ENCODE measurements at places on chromosomes 2 and 18. TPM values are rescaled to one million over a fixed set of nuclear protein-coding genes. Genes with fewer than 3 reads are reported as not detected.

CHST10 gene
- total RNA-seq: 11.6 TPM

LIPG gene
- total RNA-seq: not detected

PRSS56 gene
- total RNA-seq: not detected

PAIP2B gene
- total RNA-seq: 76.6 TPM

RAB6D gene
- not detected for total RNA-seq

MROH2A gene
- not detected for total RNA-seq

TCF23 gene
- 0.08 TPM for total RNA-seq

KCNK3 gene
- total RNA-seq: 3.2 TPM

CROCC2 gene
- not detected for total RNA-seq

PSMD14 gene
- total RNA-seq: 42.3 TPM

- no peak overlapping the region for H3K4me3 ChIP-seq
- no peaks in the 10 kb centered on the region for H3K4me1 ChIP-seq
- DNase-seq: no peak
- no peaks in the 10 kb centered on the region for H3K27me3 ChIP-seq
- H3K36me3 ChIP-seq: no peaks in the 10 kb centered on the region
- no peak overlapping the region for H3K27ac ChIP-seq
Measured at GRCh38 chr2:155115846-155116245, 417.4 kb downstream of the KCNJ3 start.

GRCh38 chr2:54353216-54353615 lies 97.2 kb upstream of the TSPYL6 start:
- DNase-seq: no peak
- H3K36me3 ChIP-seq: no peaks in the 10 kb centered on the region
- no peak overlapping the region for H3K4me3 ChIP-seq
- H3K4me1 ChIP-seq: peaks cover 11% of the 10 kb centered on the region

DNA sequence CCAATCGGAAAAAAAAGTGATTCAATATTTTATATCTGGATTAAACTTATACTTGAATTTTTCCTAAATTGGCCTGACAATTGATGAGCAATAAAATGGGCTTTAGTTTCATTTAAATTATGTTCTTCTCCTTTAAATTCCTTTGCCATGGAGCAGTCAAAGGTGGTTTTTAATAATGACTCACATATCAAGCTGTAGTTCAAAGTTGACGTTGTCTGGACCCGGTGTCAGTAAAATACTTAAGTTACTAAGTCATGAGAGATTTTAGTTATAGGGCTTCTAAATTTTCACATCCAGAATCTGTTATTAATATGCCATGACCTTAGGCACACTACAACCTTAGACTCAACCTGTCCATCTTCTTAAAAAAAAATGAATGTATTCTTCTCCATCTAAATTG lies 62.5 kb downstream of the CDH2 start:
- H3K27ac ChIP-seq: peak overlapping the region; percentile 82
- H3K4me1 ChIP-seq: peaks cover 75% of the 10 kb centered on the region
- no peak for DNase-seq
- H3K27me3 ChIP-seq: no peaks in the 10 kb centered on the region

GRCh38 chr2:215548714-215549113 lies 112.8 kb upstream of the FN1 start:
- H3K4me3 ChIP-seq: no peak overlapping the region
- no peaks in the 10 kb centered on the region for H3K36me3 ChIP-seq
- DNase-seq: no peak

DNA sequence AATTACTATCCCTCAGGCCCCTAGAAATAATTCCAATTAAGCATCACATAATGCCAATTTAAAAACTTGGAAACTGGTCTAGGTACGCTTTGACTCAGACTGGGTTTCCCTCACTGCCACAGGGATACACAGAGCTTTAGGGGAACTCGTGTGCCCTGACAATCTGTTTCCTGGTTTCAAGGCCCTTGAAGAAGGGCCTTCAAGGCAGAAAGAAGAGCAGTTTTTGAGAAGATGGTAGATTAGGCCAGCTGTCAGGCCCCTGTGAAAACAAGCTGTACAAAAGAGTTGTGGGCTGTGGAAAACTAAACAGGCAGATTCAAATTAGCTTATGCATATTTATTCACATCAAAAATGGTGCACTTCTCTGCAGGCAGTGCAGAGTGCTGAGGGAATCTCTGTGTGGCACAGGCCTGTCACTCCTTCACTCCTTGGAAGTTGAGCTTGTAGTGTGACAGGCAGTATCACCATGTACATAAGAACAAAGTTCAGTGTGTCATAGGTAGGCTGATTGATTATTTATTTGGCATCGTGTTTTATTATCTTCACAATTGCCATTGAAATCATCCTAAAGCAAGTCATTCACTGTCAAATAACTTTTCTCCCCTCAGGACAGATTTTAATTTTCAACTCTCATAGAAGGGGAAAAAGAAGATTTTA lies 614.4 kb upstream of the GYPC start:
- no peak for DNase-seq
- H3K36me3 ChIP-seq: no peaks in the 10 kb centered on the region
- H3K27ac ChIP-seq: no peak overlapping the region
- no peaks in the 10 kb centered on the region for H3K27me3 ChIP-seq

DNA sequence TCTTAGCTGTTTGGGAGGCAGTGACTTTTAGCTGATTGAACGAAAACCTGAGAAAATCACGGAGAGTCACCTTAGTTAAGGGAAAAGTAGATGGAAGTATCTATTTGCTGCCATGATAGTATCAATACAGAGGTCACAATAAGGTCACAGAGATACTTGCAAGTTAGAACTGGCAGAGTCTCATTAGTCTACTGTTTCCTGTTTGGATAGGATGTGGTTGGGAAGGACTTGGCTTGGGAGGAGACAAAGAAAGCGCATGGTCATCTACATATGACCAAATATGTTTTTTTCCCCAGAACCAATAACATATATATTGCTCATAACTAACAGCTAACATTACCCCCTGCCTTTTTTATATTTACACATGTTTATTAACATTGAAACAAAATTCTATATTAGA lies 78.4 kb upstream of the AQP4 start:
- H3K4me3 ChIP-seq: no peak overlapping the region
- no peaks in the 10 kb centered on the region for H3K27me3 ChIP-seq
- no peak for DNase-seq
- H3K4me1 ChIP-seq: peaks cover 15% of the 10 kb centered on the region

GRCh38 chr2:15168116-15168515 lies 393.0 kb downstream of the NBAS start:
- DNase-seq: no peak
- no peaks in the 10 kb centered on the region for H3K27me3 ChIP-seq
- no peak overlapping the region for H3K4me3 ChIP-seq

DNA sequence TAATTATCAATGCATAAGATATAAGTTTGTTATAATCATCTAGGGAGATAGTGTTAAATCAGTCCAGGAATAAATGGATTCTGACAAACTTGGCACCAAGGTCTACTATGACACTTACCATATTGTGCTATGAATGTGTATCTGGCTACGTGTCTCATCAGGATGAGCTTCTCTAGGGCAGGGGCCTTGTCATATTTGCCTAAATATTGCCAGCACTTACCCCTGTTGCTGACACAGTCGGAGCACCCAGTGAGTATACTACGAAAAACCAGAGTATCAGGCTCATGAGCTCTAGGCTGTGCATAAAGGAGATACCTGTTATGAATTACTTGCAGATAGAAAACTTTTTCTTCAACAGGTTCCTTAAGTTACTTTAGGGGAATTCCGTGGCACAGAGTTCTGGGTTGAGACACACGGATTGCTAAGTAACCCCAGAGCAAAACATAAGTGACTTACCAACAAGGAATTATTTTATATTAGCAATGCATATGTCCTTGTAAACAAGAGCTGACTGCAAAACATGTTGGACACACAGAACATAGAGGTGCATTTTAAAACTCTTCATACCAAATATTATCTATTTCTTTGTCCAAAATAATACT lies 7.7 kb upstream of the TTC39C start:
- no peak for DNase-seq
- peaks cover 6% of the 10 kb centered on the region for H3K27me3 ChIP-seq
- no peaks in the 10 kb centered on the region for H3K4me1 ChIP-seq
- no peaks in the 10 kb centered on the region for H3K36me3 ChIP-seq
- no peak overlapping the region for H3K4me3 ChIP-seq
- no peak overlapping the region for H3K27ac ChIP-seq

- no peaks in the 10 kb centered on the region for H3K36me3 ChIP-seq
- H3K27me3 ChIP-seq: peaks cover 13% of the 10 kb centered on the region
- peak; percentile 52 for DNase-seq
- H3K4me1 ChIP-seq: peaks cover 72% of the 10 kb centered on the region
Measured at GRCh38 chr2:71452565-71452964, 796 bp upstream of the DYSF start.

DNA sequence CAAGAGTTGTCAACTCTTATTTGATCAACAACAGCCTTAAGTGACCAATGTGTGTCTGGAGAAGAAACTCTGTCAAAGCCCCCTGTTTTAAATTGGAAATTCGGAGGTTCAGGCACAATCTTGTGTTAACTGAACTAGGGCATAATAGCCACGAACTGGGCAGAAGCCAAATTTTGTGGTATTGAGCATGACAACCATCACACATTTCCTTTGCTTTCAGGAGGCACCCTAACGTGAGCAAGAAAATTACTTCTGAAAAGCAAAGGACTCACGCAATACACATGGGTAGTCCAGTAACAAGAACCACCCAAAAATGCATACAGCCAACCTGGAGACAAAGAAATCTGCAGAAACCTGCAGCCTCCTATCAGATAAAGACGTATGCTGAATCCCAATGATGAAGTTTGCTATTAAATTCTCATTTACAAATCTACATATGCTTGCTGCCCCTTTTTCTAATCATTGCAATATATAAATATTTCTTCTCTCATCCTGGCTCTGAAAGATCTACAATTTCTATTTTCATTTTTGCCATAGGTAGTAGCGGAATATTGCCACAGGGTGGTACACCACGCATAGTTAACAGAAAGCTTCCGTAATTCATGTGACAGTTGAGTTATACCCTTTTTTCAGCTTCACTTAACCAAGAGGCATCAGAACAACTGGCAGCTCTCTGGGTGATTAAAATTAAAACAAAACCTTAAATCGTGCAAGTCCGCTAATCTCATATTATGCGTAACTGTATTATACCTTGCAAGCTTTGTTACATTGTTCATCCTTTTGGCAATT lies 495.8 kb downstream of the NRXN1 start:
- H3K4me1 ChIP-seq: peaks cover 15% of the 10 kb centered on the region
- DNase-seq: no peak
- no peaks in the 10 kb centered on the region for H3K36me3 ChIP-seq
- H3K27me3 ChIP-seq: no peaks in the 10 kb centered on the region
- no peak overlapping the region for H3K27ac ChIP-seq

- peaks cover 11% of the 10 kb centered on the region for H3K4me1 ChIP-seq
- no peaks in the 10 kb centered on the region for H3K36me3 ChIP-seq
- H3K27me3 ChIP-seq: no peaks in the 10 kb centered on the region
- no peak overlapping the region for H3K4me3 ChIP-seq
- H3K27ac ChIP-seq: no peak overlapping the region
Measured at GRCh38 chr18:27614951-27615844, 430.1 kb upstream of the CHST9 start.

GRCh38 chr18:25518716-25519053 lies 166.7 kb upstream of the ZNF521 start:
- peaks cover 8% of the 10 kb centered on the region for H3K4me1 ChIP-seq
- no peaks in the 10 kb centered on the region for H3K27me3 ChIP-seq
- no peak overlapping the region for H3K27ac ChIP-seq
- no peak for DNase-seq

- no peak overlapping the region for H3K27ac ChIP-seq
- H3K27me3 ChIP-seq: no peaks in the 10 kb centered on the region
- H3K36me3 ChIP-seq: no peaks in the 10 kb centered on the region
- no peak overlapping the region for H3K4me3 ChIP-seq
- no peaks in the 10 kb centered on the region for H3K4me1 ChIP-seq
- DNase-seq: no peak
Measured at GRCh38 chr2:75186821-75187220, 12.5 kb downstream of the TACR1 start.

GRCh38 chr2:15169326-15170069 lies 391.6 kb downstream of the NBAS start:
- H3K4me3 ChIP-seq: peak overlapping the region; percentile 3
- peaks cover 10% of the 10 kb centered on the region for H3K36me3 ChIP-seq
- no peak for DNase-seq

DNA sequence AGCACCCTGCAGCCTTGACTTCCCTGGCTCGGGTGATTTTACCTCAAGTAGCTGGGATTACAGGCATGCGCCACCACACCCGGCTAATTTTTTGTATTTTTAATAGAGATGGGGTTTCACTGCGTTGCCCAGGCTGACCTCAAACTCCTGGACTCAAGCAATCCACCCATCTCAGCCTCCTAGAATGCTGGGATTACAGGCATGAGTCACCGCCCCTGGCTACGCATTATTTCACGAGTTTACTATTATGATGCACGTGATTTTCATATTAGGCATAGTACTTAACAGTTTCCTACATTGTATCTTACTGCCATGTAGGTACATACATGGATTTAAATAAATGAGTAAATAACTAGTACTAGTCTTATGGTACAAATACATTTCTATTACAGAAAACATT lies 4.4 kb downstream of the DYNC2LI1 start:
- H3K4me3 ChIP-seq: no peak overlapping the region
- no peaks in the 10 kb centered on the region for H3K27me3 ChIP-seq
- no peak for DNase-seq

All from left ventricle myocardium inferior (tissue), 1 donor.